Stimulated activated CD8-positive, alpha-beta memory T cell treated with anti-CD3 and anti-CD28 coated beads, Interleukin-12 subunit alpha, Interleukin-12 subunit beta, amount 100 ng/mL, for 4 hours (primary cell): ENCODE measurements at places on chromosomes 6 and 20.

- no peak for DNase-seq
Observed at GRCh38 chr6:92399911-92400310, 1019.4 kb downstream of the EPHA7 start.

GRCh38 chr6:273551-274058 lies 18.7 kb upstream of the DUSP22 start:
- no peak for DNase-seq

GRCh38 chr20:51010043-51010365 lies 12.9 kb downstream of the KCNG1 start:
- no peak for DNase-seq

DNA sequence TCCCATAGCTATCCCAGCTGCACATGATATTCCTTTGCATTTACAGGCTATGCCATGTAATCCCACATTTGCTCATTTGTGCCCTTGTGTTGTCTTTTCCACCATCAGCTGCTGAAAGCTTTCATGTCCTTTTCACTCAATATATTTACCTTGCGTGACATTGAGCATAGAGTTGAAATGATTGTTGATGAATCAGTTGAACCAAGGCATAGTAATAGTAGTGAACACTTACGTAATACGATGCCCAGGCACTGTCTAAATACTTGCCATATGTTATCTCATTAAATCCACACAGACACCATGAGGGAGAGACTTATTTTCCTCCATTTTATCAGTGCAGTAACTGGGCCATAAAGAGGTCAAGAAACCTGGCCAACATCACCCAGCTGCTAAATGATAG lies 13.1 kb downstream of the RNF8 start:
- DNase-seq: no peak

DNA sequence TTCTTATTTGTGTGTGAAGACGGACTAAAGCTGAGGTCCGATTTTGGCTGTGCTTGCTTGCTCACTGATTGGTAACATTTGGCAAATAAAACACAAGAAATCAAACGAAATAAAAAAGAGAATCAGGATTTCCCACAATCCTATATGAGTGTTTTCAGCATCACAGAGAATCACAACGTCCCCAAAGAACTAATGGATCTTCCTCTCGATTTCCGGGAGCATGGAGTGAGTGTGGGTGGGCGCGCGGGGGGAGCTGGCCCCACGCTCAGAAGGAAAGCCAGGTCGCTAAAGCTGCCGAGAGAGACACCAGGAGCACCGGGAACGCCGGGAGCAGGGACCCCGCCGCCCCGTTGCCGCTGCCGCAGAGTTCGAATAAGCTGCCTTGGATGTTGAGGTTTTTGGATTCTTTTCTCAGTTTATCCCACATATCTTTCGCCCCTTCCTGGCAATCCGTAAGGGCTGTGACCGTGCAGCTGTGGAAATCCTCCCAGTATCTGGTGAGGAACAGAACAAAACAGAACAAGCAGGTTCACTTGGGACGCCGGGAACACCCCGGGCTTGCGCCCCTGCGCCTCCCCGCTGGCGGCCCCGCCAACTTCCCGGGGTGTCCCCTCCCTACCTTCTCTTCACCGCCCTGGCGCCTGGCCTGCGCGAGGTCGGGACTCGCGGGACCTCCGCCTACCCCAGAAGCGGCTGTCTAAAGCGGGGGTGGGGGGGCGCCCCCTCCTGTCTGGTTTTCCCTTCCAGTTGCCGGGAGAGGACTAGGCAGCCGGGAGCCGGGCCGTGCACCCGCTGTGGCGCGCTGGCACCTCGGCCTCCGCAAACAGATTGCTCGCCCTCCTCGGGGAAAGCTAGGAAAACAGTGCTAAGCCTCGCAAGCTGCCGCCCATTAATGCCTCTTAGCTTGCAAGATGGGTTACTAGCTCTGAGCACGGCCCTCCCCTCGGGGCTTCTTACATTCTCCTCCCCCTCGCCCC lies 7.7 kb downstream of the NRN1 start:
- no peak for DNase-seq

DNA sequence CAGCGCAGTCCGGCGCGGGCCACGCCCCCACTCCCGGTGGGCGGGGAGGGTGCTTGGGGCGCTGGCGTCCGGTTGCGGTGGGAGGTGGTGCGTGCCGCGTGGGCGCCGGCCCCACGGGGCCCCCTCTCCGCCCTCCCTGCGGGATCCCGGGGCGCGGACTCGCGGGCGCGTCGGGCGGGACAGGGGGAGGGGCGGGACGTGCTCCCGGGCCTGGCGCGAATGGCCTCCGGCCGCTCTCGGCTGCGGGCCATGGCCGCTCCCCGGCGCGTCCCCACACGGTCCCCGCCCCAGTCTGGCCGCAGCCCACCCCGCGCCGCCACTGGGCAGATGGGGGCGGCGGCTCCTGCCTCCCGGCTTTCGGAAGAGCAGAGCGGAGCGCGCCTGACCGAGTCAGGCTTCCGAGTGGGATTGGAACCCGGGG lies 771 bp upstream of the PPP1R3G start:
- no peak for DNase-seq

DNA sequence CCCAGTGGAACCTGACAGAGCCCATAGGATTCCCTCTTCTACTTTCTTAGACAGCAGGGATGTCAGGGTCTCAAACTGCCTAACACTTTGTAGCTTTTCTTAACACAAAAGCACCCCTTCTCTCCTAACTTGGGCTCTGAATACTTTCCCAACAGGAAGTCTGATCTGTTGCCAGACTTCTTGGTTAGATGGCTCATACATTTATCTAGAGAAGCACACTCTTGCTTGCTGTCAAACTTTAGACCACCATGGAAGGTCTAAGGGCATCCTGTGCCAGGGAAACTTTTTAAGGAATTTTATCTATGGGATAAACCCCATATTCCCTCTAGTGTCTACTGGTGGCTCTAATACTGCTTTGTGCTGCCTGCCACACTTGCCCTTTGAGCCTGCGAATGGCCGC lies 3.3 kb upstream of the C6orf136 start:
- no peak for DNase-seq

- no peak for DNase-seq
Observed at GRCh38 chr6:2117447-2117846, 128.0 kb downstream of the GMDS start.

GRCh38 chr20:2244993-2245392 lies 50.8 kb upstream of the TGM3 start:
- no peak for DNase-seq

DNA sequence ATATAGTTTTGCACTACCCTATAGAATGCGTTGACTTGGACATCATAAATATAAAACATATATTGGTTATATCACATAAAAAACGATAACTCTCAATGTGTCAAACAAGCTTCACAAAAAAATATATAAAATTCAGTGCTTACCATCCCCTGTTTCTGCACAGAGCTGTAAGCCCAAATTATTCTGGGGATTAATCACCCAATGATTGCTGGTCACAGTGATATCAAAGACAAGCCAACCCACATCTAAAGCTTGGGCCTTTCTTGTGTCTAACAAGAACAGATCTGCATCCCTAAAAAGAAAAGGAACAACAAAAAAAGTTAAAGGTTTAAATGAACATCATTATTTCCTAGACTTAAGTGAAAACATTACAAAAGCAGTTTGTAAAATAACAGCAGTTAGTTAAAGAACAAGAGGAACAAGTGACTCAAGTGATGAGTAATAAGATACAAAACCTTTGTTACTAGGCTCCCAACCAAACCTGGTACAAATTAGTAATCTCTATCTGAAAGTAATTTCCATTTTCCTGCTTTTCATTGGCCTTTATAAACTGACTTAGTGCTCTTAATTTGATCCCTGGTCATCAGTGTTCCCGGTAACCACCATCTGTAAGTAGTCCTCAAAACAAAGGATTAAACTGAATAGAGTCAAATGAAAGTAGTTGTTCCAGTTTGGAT lies 81.1 kb downstream of the BMP5 start:
- DNase-seq: no peak

DNA sequence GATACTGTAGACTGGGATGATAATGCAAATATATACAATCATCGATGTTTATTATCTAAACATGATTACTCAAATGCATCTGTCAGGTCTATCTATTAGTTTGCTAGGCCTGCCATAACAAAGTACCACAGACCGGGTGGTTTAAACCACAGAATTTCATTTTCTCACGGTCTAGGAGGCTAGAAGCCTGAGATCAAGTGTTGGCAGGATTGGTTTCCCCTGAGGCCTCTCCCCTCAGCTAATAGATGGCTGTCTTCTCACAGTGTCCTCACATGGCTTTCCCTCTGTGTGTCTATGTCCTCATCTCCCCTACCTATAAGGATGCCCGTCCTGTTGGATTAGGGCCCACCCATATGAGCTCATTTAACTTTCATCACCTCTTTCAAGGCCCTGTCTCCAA lies 512.6 kb upstream of the SLC35B3 start:
- DNase-seq: no peak

DNA sequence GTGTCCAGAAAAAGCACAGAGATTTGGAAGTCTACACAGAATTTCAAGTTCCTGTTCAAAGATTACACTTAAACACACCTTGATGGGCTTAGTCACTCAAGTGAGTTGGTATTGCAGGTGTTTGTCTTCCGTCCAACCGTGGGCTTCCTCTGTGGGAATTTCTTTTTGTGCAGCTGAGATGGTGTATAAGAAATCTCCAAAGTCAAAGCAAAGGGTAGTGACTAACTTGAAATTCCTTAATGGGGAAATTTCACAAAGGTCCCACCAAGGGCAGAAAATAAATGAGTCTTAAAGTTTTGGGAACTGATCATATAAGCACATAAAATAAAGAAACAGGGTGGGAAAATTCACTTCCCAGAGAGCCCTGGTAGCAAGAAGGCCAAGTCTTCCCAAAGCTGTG lies 102.0 kb upstream of the TNFAIP3 start:
- no peak for DNase-seq

- DNase-seq: no peak
Observed at GRCh38 chr6:122872311-122872710, 83.3 kb downstream of the SMPDL3A start.

- DNase-seq: no peak
Observed at GRCh38 chr20:7094438-7094997, 327.0 kb downstream of the BMP2 start.

DNA sequence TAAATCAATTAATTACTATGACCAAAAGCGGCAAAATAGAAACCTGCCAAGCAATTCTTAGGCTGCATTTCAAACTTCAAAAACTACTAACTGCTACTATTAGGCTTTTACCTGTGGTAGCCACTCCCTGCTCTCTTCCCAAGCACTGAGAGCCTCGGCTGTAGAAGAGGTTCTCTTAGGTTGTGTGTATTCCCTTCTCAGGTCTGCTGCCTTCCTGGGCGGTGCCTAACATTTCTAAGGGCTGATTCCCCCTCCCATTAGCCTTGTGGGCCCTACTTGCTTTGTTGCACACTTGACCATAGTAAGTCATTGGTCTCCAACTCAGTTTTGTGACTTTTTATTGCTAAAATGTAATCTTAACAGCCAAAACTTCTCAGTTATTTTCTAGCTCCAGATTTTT lies 146.1 kb upstream of the C6orf118 start:
- DNase-seq: no peak

- no peak for DNase-seq
Observed at GRCh38 chr20:48329031-48329615, 498.7 kb downstream of the PREX1 start.

GRCh38 chr6:84123186-84123585 lies 89.6 kb downstream of the MRAP2 start:
- DNase-seq: no peak

DNA sequence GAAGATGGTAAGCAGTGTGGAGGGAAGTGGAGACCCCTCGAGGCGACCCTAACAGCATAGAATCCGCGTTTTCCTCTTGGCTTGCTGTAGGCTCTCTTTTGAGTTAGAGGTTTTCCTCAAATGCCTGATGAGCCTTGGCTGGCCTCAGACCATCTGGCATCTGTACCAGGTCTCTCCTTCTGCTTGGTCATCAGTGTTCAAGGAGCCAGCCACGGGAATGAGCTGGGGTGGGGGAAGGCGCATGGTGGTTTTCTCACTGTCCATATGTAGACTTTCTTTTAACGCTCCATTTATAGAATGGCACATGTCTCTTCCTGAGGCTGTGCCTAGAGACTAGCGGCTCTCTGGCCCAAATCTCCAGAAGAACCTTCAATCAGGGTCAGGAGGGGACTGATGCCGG lies 8.1 kb upstream of the GUCA1A start:
- no peak for DNase-seq

GRCh38 chr6:11277275-11278206 lies 45.1 kb upstream of the NEDD9 start:
- DNase-seq: no peak

DNA sequence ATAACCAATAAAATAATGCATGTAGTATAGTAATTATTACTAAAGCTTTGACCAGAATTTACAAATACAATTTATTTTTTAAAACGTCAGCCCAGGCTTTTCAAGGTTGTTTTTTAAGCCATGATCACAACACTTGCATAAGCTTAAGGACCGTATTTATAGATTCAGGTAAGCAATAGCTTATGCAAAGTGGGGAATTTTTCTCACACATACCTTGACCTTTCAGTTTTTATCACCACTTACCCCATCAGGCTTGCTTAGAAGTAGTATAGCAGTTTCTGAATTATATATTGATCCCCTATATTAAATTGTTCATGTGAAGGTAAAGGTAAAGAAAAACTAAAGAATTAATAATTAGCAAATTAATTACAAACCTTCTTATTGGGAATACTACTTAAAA lies 232.3 kb upstream of the FKBP1C start:
- DNase-seq: no peak

DNA sequence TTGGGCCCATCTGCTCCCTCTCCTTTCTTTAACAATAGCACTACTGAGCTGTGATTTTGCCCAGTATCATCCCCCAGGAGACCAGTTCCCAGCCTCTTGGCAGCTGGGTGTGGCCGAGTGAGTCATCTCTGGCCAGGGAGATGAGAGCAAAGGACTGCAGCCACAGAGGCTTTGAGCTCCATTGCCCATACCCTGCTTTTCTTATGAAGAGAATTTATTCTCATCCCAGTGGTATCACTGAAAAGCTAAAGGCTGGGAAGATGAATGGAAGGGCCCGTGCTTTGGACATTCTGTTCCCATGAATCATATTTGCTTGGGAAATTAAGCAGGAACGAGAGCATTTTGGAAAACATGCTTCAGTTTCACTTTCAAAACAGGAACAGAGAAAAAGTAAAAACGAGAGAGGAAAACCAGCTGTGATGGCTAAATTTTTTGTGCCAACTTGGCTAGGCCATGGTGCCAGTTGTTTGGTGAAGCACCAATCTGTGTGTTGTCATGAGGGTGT lies 14.9 kb downstream of the CST3 start:
- no peak for DNase-seq

DNA sequence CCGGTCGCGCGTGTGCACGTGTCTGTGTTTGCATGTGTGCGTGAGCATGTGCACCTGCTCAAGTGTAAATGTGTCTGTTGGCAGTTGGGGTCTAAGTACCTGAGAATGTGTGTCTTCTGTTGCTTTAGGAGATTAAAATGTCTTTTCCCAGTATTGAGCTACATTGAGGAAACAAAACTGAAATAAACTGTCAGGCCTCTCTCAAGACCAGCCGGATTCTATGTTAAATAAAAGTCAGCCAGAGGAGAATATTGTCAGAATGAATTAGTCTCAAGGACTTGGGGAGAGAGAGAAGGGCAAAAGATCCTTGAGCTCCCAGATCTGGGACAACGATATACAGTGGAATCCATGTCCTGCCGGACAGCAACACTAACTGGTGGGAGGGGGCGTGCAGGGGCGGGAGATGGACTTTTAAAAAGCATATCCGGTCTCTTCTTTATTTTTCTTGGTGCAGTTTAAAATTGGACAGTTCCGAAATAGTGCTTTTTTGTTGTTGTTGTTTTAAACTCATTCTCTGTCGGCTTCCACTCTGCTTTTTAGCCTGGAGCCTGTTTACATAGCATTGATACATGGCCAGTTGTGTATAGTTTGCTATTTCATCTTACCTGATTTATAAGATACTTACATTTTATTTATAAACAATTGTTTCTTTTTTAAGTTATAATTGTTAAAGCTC lies 3.3 kb upstream of the TBX18 start:
- no peak for DNase-seq

GRCh38 chr6:169233181-169233580 lies 20.5 kb downstream of the THBS2 start:
- no peak for DNase-seq
